Heart left ventricle (tissue), 16 donors: ENCODE measurements at places on chromosomes 11 and 22.

GRCh38 chr22:34278121-34278520, 357.8 kb upstream of the LARGE1 start:
- no peak overlapping the region for H3K27ac ChIP-seq
- DNase-seq, result no peak
- no peaks in the 10 kb centered on the region for H3K27me3 ChIP-seq
- no peaks in the 10 kb centered on the region for H3K36me3 ChIP-seq
- peaks cover 9% of the 10 kb centered on the region for H3K4me1 ChIP-seq

GRCh38 chr11:121958971-121959325, 157.1 kb downstream of the BLID start:
- H3K4me3 ChIP-seq, result no peak overlapping the region
- H3K4me1 ChIP-seq, result no peaks in the 10 kb centered on the region
- no peaks in the 10 kb centered on the region for H3K27me3 ChIP-seq
- H3K36me3 ChIP-seq, result no peaks in the 10 kb centered on the region
- H3K27ac ChIP-seq, result no peak overlapping the region

GRCh38 chr11:26078231-26078821, 253.6 kb upstream of the ANO3 start:
- H3K36me3 ChIP-seq, result no peaks in the 10 kb centered on the region
- no peak overlapping the region for H3K27ac ChIP-seq
- no peaks in the 10 kb centered on the region for H3K27me3 ChIP-seq
- H3K4me3 ChIP-seq, result no peak overlapping the region
- H3K4me1 ChIP-seq, result no peaks in the 10 kb centered on the region
- DNase-seq, result no peak

GRCh38 chr11:105867742-105868141, 154.3 kb downstream of the MSANTD4 start:
- no peaks in the 10 kb centered on the region for H3K36me3 ChIP-seq
- no peak overlapping the region for H3K4me3 ChIP-seq
